ENCODE measurements at places on chromosomes 3 and 15. TPM values are rescaled to one million over a fixed set of nuclear protein-coding genes. Genes with fewer than 3 reads are reported as not detected.

Gene EPHA3
- total RNA-seq = 0.33 TPM

Gene SLC28A1
- not detected for total RNA-seq

Gene PAK6
- total RNA-seq = 8.4 TPM

Gene RGMA
- total RNA-seq = 34.3 TPM

Gene AP3B2
- total RNA-seq = 10.4 TPM

Gene TRAT1
- not detected for total RNA-seq

All from H7 (cell line).